Activated CD4-positive, CD25-positive, alpha-beta regulatory T cell (primary cell): ENCODE measurements at places on chromosomes 3 and 15.

- no peak for DNase-seq
These were observed 11.6 kb downstream of the ZBTB11 start for GRCh38 chr3:101665357-101665756.

DNA sequence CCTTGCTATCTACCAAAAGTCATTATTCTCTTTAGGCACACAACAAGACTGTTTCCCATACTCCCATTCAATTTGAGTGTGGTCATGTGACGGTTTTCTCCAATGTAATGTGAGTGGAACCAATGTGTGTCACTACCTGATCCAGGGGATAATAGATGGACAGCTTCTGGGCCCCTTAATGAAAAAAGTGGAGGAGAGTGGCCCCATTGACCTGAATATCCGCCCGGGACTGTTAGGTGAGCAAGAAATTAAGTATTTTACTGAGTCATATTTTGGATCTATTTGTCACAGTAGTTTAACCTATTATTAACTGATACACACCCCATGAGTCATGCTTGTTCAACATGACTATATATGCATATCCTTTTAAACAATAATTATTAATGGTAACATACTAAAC lies 15.1 kb upstream of the ARID3B start:
- no peak for DNase-seq

- no peak for DNase-seq
These were observed 41.3 kb downstream of the CMTM7 start for GRCh38 chr3:32432711-32433530.

DNA sequence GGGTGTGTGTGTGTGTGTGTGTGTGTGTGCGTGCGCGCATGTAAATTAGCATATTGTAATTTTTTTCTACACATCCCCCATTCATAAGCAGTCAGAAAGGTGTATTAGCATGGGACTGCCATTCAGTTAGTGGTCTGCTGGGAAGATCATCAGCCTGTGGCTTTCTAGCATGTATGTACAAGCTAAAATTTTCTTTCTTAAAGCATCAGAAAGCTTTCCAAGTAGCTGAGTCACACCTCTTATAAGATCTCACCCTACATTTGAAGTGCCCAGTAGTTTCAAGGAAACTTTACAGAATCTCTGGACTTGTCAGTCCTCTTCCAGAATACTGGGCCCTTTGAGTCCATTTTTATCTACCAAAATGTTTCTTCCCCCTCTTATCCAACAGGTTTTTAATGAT lies 411.4 kb upstream of the TPRG1 start:
- no peak for DNase-seq

DNA sequence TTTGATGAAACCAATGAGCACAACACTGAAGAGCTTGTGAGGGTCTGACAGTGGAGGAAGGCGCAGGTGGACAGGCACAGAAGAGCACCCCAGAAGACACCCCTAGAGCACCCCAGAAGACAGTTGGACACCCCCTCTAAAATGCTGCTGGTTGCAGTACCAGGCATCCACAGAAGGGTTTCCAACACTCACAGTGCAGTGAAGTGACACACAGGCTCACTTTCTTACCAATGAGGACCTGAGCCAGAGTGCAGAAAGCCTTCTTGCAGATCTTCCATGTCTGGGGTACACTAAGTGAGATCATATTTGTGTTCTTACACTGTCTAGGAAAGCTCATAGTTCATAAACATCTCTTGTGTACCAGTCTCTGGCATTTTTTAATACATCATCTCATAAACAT lies 27.6 kb downstream of the CCNL1 start:
- DNase-seq: no peak

DNA sequence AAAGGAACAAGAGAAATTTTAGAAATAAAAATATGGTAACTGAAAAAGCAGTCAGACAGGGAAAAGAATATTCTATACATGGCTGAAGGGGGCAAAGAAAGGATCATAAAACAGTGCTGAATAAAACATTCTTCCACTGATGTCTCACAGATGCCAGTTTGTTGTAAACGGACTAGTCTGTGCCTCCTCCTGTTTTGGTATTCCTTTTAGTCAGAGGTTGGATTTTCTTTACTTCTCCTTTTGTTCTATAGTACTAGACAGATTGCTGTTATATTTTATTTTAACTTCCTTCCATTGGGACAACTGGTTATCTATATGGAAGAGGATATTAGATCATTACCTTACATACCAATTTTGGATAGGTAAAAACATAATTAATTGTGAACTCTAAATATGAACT lies 16.0 kb upstream of the GNB5 start:
- no peak for DNase-seq

GRCh38 chr15:88125576-88125975 lies 131.0 kb downstream of the NTRK3 start:
- no peak for DNase-seq

DNA sequence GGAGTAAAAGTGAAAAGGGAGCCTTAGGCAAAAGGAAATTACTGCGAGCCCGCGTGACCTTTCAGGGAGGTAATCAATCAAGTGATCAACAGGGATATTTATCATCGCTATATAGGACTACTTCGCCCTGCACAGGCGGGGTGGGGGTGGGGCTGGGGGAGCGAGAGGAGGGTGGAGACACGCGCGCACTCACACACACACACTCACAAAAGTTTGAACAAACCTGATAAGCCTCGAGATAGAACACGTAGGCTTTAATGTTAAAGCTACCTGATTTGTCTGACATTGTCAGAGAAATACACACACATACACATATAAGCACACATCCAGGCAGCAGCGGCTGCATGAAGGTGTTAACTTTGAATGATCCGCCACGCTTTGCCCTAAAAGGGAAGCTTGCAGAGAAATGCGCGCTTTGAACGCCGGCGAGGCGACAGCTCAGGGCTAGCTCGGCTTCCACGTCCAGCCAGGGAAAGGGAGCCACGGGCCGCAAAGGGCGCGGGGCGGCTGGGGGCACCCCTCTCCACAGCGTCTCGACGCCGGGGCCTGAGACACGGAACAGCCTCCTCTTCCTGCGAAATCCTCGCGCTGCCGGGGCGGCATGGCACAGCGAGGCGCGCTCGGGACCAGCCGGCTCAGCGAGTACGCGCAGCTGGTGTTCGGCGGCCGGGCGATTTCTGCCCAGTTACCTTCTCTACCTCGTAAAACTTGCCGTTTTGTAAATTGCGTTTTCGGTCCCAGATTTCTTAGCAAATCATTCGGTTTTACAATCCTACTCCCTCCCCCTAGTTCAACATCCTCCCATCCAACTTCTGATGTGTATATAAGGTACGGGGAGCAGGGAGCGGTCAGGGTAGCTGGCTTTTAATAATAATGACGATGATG lies 4.8 kb upstream of the MECOM start:
- DNase-seq: no peak

GRCh38 chr3:197787412-197787811 lies 3.6 kb upstream of the LRCH3 start:
- no peak for DNase-seq

- DNase-seq: no peak
These were observed 566.0 kb downstream of the ZIC1 start for GRCh38 chr3:147975165-147975564.

- no peak for DNase-seq
These were observed 56.3 kb downstream of the OSBPL10 start for GRCh38 chr3:31924610-31925270.
